Stimulated activated naive CD4-positive, alpha-beta T cell (primary cell): ENCODE measurements at places on chromosomes 4 and X.

GRCh38 chr4:42172921-42173320 is 20.5 kb upstream of the BEND4 start:
- no peak for DNase-seq

GRCh38 chr4:1382776-1383727 is 23.2 kb downstream of the NKX1-1 start:
- DNase-seq: no peak

GRCh38 chr4:110020139-110020538 is 107.5 kb downstream of the EGF start:
- DNase-seq: no peak

DNA sequence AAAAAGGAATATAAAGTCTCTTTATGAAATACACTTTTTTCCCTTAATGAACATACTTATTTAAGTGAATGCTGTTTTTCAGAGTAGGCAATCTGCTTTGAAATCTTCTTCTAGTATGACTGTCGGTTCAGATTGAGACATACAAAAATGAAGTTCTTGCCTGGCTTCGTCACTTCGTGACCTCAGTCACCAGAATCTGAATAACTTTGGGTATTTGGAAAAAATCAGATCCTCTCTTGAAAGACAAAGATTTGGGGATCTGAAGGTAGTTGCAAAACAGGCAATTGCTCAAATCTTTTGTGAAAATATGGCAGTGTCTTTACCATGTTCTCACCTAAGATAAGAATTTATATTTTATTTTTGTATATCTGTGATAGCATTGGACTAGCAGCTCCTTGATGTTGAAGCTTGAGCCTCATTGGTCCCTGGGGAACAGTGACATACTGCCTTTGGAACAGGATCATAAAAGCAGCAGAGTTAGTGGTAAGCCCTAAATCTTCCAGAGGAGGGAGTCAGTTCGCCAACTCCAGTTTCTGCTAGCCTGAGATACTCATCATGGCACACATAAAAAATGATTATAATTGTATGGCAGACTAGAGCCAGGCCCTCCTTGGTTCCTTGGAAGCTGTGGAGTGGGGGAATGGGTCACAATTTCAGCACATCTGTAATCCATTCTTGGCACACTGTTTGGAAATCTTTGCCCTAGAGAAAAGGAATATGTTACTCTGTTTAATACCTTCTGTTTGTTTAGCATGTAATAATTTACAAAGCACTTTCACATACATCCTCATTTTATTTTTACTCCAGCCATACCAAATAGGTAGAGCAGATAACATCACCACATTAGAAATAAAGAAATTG is 5.0 kb downstream of the ARFIP1 start:
- DNase-seq: no peak

- no peak for DNase-seq
Measured at GRCh38 chr4:84167564-84167963, 331.5 kb downstream of the NKX6-1 start.

DNA sequence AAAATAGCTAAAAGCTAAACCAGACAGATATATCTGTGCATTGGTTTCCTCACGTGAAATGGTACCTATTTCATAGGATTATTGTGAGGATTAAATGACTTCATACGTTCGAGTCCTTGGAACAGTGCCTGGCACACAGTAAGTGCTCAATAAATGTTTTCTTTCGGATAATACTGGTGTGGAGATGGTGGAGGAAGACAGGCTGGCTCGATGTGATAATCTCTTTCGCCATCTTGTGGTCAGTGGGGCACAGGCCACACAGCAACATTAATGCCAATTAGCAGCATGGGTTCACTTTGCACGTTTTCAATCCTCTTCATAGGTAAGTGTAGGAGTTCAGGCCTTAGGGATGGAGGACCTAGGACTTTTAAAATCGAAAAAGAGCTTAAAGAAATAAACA is 9.3 kb downstream of the PAGE4 start:
- no peak for DNase-seq

- no peak for DNase-seq
Measured at GRCh38 chrX:34918091-34918736, 24.4 kb upstream of the FAM47B start.

GRCh38 chr4:125590158-125590557 is 275.4 kb downstream of the FAT4 start:
- no peak for DNase-seq

GRCh38 chr4:128728190-128728589 is 81.3 kb upstream of the JADE1 start:
- DNase-seq: no peak

- no peak for DNase-seq
Measured at GRCh38 chr4:108814326-108814725, 51.5 kb upstream of the ETNPPL start.

DNA sequence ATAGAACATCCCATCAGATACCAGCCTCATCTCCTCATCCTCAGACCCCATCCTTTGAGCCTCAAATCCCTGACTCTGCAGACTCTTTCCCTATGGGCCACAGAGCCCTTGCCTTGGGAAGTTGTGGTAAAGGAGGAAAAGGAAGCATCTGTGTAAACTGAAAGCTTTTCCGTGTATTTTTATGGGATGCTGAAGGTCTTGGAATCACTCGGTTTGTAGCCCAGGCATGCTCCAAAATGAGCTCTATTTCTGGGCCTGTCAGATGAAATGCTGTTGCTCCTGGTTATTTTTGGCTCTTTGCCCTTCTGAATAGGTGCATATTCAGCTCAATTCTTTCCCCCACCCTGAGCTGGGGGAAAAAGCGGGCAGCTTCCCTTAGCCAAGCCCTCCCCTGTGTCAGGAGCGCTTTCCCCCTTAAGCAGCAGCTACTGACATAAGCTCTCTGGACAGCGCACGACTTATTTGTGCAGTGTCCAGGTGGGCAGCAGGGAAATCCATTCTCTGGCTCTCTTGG is 5.0 kb upstream of the SEL1L3 start:
- DNase-seq: no peak

- no peak for DNase-seq
Measured at GRCh38 chrX:131577413-131577812, 33.5 kb downstream of the OR13H1 start.
